ENCODE measurements at places on chromosomes 11 and 22.

GRCh38 chr11:44840521-44841251, 110.0 kb downstream of the TP53I11 start:
- DNase-seq, result peak; percentile 48

DNA sequence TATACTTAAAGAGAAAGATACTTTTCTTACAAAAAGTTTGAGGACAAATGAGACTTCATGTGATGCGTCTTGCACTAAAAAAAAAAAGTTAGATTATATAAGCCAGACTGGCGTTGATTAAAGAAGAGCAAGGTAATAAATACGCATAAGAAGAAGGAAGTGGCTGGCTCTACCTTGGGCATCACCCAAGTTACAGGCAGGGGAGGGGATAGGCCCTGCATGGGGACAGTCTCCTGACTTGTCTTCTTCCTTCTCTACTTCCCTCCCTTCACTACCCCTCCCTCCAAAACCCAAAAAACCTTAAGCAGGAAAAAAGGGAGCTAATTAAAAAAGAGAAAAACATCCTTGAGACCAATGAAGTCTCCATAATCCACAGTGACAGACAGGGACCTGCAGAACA, 22.3 kb upstream of the TMA7B start:
- no peak for DNase-seq

- DNase-seq, result peak; percentile 92
Measured at GRCh38 chr11:128884703-128885338, 6.3 kb upstream of the KCNJ5 start.

DNA sequence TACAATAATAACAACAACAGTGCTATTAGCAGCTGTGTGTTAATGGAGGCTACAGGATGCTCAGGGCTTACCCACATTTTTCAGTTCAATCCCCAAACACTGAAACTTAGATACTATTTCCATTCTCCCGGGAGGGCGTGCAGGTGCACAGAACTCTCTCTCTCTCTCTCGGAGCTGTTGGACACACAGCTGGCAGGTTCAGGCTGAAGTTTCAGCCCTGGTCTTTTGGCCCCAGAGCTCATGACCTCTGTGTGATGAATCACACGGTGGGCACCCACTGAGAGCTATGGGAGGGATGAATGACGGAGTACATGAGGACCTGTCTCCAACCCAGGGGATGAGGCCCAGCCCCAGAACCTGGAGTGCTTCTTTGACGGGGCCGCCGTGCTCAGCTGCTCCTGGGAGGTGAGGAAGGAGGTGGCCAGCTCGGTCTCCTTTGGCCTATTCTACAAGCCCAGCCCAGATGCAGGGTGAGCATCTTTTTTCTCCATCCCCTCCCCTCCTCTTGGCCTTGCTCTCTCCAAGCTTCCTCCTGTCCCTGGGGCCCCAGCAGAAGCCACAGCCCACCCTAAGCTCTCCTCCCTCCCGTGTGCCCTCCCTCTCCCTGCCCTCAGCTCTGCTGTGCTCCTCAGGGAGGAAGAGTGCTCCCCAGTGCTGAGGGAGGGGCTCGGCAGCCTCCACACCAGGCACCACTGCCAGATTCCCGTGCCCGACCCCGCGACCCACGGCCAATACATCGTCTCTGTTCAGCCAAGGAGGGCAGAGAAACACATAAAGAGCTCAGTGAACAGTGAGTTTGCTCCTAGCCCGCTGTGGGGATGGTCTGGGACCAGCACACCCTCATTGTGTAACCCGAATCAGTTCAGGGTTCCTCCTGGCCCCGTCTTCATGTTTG, 16.9 kb downstream of the CSF2RB start:
- DNase-seq, result no peak

DNA sequence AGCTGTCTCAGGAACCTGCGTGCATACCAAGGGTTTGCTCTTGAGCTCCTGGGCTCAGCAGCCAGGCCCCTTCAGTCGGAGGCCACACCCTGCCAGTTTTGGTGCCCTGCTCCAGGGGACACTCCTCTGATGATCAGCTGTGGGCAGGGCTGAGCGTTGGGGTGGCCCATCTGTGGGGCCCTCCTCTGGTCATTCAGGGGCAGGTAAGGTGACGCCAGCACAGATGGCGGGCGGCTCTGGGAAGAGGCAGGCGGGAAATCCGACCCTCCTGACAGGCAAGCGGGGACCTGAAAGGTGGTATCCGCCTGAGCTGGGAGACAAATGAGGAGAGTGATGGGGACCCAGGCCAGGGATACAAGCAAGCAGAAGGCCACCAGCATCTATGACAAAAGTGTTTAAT, 3.8 kb upstream of the MFNG start:
- no peak for DNase-seq

- peak; percentile 43 for DNase-seq
Measured at GRCh38 chr22:17705951-17706900, 67.7 kb downstream of the BCL2L13 start.

DNA sequence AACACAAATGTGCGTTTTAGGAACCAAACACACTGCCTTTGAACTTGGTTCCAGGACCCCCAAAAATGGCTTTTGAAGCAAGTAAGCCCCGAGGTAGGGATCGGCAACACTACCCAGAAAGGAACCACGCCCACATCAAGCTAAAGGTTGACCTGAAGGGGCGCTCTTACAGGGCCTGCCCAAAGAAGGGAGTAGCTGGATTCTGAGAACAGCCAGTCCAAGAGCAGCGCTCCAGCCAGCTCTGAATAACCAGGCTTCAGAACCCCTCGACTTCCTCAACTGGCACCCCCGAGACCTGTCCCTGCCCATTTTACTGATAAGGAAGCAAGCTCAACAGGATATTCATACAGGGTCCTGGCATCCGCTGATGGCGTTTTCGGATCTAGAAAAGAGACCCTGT, 18.9 kb upstream of the MOB2 start:
- no peak for DNase-seq

- no peak for DNase-seq
Measured at GRCh38 chr22:23107487-23108248, 34.1 kb downstream of the RSPH14 start.

GRCh38 chr11:35335226-35335625, 84.1 kb downstream of the SLC1A2 start:
- DNase-seq, result no peak

GRCh38 chr11:115188898-115189278, 315.3 kb downstream of the CADM1 start:
- no peak for DNase-seq

- peak; percentile 4 for DNase-seq
Measured at GRCh38 chr22:50399751-50400331, 56.7 kb downstream of the PPP6R2 start.

DNA sequence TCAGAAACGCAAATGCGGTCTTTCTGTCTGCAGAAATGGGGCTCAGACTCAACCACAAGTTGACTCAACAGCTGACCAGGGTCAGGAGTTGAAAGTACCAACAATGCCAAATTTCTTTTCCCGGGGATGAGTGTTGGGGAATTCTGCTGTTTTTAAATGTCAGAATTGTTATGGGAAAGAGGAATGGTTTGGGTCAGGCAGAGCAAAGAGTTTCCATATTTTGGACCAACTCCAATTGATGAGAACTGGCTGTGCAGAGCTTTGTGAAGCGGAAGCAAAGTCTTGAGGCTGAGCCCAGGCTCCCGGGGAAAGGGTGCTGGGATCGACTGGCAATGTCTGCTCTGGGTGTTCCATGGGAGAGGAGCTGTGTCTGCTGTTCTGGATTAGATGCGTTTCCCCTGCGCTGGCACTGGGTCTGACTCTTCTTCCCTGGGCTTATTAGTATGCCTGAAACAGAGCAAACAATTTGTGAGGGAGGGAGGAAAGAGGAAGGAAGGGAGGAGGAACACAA, 36.2 kb downstream of the TXN2 start:
- no peak for DNase-seq

DNA sequence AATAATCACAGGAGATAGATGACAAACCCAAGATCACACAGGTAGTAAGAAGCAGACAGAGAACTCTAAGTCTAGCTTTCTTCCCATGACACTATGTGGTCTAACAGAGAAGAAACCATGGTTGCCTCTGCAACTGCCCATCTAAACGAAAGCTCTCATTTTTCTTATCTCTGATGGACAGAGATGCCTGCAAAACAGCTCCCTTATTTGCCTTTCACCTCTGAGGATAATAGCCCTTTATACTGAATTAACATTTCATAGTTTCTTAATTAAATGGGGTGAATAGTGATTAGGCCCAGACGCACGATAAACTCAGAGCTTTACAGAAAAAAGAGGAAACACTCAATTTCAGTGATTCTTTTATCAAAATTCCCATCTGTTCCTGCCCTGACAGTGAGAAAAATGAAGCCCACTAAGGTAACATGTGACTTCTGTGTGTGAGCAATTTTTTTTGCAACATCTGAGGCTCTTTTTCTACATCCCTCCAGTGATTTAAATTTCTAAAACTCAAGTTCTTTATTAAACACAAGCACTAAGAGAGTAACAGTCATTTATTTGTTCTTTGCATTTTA, 24.6 kb downstream of the OR2AG2 start:
- DNase-seq, result no peak

GRCh38 chr11:116192509-116193210, 580.1 kb downstream of the BUD13 start:
- DNase-seq, result peak; percentile 73

DNA sequence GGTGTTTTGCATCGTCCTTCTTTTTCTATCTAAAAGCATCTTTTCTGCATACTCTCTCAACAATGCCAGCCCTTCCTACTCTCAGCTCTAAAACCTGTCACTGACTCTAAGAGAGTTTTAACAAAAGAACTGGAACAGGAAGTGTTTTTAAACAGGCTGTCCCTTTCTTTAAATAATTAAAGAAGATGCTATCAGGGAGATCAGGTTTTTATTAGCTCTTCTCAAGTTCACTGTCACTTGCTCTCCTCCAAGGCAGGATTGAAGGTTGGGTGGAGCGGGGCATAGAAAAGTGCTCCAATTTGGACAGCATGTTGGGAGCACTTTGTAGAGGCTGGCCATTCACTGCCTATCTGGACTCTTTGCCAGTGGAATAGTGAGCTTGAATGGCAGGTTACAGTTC, 56.4 kb upstream of the BARX2 start:
- no peak for DNase-seq

DNA sequence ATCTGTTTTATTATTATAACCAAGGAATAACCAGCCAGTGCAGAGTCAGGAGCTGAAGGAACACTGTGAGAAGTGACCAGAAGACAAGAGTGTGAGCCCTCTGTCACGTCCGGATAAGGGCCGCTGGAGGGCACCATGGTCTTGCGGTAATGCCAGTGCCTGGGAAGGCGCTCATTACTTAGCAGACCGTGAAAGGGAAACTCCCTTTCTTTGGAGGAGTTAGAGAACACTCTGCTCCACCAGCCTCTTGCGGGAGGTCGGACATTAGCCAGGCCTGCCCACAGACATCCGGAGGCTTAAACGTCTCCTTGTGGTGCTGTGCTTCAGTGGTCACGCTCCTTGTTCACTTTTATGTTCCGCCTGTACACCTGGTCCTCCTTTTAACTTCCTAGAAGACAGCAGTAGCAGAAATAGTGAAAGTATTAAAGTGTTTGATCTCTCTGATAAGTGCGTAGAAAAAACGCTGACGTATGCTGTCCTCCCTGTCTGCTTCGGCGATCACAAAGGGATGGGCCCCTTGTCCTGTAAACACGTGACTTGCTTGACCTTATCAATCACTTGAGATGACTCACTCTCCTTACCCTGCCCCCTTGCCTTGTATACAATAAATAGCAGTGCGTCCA, 120.6 kb upstream of the LMO1 start:
- DNase-seq, result no peak

- DNase-seq, result no peak
Measured at GRCh38 chr11:70272009-70272408, 1.5 kb downstream of the PPFIA1 start.

GRCh38 chr11:1116104-1116503, 41.4 kb downstream of the MUC2 start:
- DNase-seq, result no peak

DNA sequence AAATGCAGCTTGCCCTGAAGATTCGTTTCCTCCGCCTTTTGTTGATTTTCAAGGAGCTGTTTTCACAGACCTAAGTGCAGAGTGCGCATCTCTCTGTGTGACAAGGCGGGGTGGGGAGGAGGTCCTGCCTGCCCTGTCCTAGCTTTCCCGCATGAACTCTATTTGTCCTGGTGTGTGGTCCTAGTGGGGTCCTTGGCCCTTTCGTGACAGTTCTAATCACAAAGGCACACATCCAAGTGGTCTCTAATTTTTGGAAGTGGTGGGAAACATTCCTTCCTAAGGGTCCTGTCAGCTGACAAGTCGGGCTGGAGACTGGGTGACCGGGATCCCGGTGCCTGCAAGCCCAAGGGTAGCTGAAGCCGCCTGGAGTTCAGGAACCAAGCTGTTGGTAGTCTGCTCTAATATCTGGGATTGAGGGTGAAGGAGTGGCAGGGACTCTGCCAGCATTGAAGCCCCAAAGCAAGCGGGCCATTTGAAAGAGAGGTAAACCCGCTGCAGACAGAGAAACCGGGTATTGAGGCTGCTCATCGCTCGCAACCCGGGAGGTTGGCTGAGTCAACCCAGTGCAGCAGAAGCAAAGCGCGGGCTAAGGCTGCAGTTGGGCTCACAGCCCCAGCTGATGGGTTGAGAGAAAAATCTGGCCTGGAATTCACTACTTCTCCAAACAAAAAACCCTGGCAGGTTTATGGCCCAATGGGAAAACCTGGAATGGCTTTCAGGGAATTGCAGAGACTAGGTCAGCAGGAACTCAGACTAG, 28.1 kb upstream of the FBXO3 start:
- DNase-seq, result peak; percentile 92

DNA sequence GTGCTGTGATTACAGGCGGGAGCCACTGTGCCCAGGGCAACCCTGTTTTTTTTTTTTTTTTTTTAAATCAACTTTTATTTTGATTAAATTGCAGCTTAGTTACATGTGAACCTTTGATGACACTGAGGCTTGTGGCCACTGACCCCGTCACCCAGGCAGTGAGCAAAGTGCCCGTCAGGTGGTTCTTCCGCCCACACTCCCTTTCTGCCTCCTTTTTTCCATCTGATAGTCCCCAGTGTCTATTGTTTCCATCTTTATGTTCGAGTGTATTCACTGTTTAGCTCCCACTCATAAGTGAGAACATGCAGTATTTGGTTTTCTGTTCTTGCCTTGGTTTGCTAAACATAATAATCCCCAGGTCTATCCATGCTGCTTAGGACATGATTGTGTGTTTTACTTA, 110.9 kb upstream of the GRK3 start:
- DNase-seq, result no peak

GRCh38 chr11:16805938-16806337, 67.5 kb downstream of the C11orf58 start:
- peak; percentile 77 for DNase-seq

DNA sequence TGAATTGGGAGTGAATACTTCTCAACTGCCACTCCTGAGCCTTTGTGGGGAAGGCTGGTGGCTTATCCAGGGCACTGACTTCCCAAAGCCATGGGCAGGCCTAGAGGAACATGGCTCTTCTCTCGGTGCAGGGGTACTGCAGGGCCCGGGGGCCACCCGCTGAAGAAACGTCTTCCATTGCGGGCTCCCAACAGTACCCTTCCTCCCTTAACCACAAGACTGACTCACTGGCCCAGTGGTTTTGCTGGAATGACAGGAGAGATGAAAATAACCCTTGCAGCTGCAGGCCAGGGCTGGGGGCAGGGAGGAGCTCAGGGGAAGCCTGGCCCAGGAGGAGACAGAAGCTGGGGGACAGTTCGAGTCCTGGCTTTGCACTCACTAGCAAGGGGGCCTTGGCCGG, 13.5 kb downstream of the TXN2 start:
- no peak for DNase-seq

GRCh38 chr11:11608783-11609232, 13.0 kb downstream of the GALNT18 start:
- peak; percentile 75 for DNase-seq
